Stromal cell of bone marrow (primary cell): ENCODE measurements at places on chromosomes 2 and 18.
A peak's percentile ranks its signal among the peaks of the same experiment; 100 is the strongest.

DNA sequence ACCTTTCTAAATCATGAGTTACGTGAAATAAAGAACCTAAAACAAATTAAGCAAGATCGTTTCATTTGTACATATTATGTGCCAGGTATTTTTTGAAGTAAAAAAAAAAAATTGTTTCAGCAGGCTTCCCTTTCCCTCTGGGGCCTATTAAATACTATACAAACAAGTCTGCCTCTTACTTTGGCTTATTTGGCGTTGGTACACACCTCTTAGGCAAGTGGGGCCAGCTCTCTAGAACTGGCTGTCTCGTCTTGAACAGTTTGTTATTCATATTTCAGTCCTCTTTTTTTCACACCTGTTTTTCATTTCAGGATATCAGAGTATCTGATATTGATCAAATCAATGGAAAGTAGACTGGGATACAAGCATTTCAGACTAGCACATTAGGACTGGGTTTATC, 27.4 kb upstream of the PPP3R1 start:
- no peak for DNase-seq

DNA sequence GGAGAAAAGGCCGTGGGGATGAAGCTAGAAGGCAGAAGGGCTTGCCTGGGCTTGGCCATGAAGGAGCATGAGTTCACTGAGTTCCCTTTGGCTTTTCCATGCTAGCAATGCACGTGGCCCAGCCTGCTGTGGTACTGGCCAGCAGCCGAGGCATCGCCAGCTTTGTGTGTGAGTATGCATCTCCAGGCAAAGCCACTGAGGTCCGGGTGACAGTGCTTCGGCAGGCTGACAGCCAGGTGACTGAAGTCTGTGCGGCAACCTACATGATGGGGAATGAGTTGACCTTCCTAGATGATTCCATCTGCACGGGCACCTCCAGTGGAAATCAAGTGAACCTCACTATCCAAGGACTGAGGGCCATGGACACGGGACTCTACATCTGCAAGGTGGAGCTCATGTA, 2.9 kb downstream of the CTLA4 start:
- DNase-seq: no peak

GRCh38 chr2:134679745-134680144, 39.1 kb downstream of the TMEM163 start:
- no peak for DNase-seq

DNA sequence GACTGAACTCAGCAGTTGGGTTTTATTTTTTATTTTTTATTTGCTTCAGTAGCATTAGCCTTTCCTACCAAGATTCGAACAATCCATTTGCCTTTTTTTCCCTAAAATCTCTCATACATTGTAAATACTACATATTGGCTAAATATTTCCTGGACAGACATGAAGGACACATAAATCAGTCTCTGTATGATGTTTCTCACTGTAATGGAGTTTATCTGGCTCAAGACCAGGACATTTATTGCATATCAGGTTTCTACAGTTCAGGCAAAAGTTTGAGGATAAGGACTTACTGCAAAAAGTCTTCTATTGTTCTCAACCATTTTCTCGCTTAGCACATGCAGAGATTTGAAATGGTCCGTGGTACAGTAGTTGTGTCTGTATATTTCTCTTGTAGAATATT, 3.3 kb downstream of the CLUL1 start:
- no peak for DNase-seq

DNA sequence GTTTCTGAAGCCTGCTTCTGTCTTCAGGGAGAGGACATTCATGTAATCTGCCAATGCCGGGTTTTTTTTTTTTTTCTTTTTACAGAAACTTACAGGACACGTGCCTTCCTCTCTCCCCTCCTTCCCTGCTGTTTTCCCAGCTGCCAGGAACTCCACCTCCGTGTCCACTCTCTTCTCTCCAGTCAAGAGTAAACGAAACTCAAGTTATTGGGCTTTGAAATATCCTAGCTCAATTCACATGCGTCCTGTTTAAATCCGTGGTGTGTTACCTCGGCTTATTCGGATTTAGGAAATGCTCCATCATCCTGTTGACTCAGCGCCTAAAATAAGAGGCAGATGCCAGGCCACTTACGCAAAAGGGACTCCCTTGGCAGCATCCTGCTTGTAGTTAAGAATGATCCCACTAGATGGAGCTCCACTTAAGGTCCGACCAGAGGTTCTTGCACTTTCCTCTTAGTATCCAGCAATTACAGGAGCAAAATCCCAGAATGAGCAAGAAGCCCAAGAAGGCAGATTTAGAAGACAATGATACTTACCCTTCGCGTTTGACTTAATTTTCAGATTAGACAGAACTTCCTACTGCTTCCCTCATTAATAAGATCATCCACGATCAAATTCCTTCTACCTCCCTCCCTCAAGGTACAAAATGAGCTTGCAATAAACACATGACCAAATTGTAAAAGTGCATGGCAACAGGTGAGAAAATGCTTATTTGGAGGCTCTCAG, 97.2 kb upstream of the ZCCHC2 start:
- DNase-seq: peak; percentile 95

GRCh38 chr2:240635998-240636547, 10.8 kb downstream of the GPR35 start:
- DNase-seq: no peak

GRCh38 chr2:86221066-86221684, 21.9 kb downstream of the MRPL35 start:
- peak; percentile 57 for DNase-seq

GRCh38 chr2:43484323-43484930, 111.4 kb downstream of the THADA start:
- peak; percentile 71 for DNase-seq

- DNase-seq: no peak
These were observed 331.5 kb downstream of the HRH4 start for GRCh38 chr18:24791751-24792545.

GRCh38 chr2:102006886-102007278, 15.1 kb downstream of the IL1R2 start:
- DNase-seq: no peak

DNA sequence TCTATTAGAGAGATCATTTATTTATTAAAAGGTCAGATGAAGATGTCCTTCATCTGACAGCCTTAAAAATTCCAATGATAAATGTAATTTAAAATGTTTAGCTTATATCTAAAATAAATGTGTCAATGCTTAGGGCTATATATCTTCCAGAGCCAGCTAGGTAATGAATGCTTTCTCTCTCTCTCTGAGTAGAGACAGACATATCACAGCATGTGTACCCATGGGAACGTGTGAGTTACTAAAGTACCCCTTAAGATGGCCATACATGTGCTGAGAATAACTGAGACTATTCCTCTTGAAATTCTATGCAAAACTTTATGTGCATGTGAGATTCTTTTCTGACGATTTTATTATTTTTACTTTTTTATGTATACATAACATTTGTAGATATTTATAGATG, 420.9 kb upstream of the ST6GAL2 start:
- no peak for DNase-seq

GRCh38 chr18:51030537-51031258, 685 bp downstream of the SMAD4 start:
- peak; percentile 43 for DNase-seq

DNA sequence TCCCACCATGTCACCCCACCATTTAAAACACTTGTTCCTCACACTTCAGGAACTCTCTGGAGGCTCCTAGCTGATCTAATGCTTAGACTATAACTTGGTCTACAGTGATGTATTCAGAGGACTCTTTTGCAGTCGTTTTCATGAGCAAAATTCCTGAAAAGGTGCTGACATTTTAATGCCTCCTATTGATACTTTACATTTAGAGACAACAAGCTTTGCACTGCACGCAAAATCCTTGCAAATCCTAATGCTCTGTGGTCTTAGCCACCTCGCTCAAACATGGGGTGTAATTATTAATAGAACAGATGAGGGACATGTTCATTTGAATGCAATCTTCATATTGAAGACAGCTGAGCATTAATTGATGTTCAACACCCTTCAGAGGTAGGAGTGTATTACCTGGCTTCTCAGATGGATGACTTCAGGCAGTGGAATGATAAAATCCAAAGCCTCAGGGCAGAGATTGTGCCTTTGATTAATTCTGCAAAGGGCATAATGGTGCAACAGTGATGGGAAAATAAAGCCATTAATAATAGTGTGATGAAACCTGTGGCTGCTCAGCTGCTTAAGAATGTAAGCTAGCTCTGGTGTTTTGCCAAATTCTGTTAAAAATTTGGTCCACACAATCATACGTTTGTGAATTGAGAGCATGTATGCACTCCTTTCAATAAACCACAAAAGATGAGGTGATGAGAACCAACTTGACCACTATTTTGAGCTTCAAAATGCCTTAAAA, 5.4 kb downstream of the CTAGE1 start:
- peak; percentile 23 for DNase-seq

DNA sequence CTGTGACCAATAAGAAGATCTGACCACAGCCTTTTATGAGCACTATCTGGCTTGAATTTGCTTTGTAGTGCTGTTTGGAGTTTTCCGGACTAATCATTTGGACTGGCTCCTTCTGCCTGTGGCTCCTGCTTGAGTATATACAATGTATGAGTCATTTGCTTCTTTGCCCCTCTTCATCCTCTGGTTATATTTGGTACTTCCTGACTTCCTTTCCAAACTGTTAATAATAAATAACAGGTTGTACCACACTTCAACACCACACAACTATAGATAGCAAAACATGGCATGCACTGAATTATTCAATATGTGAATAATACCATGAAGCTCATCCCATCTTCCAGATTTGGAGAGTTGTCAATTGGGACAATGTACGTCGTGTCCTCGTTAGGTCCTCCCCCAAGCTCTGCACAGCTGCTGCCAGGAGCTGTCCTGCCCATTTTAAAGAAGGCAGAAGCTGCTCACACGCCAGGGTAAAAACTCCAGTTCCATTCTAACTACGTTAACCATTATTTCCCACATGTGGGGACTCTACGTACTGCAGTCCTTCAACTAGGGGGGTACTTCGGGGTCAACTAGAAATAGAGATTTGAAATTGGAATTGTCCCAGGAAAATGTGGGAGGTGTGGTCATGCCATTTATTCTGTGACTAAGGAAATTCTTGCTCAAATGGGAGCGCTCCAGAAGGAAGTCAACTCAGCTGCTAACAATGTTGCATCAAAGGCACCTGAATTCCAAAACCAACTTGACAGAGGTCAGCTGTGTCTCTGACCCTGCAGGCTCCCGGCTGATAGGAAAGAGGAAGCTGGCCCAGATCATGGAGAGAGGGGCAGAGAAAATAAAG, 38.1 kb downstream of the ST8SIA5 start:
- DNase-seq: peak; percentile 45

- DNase-seq: peak; percentile 8
These were observed 130.6 kb downstream of the ATP9B start for GRCh38 chr18:79199691-79200374.

DNA sequence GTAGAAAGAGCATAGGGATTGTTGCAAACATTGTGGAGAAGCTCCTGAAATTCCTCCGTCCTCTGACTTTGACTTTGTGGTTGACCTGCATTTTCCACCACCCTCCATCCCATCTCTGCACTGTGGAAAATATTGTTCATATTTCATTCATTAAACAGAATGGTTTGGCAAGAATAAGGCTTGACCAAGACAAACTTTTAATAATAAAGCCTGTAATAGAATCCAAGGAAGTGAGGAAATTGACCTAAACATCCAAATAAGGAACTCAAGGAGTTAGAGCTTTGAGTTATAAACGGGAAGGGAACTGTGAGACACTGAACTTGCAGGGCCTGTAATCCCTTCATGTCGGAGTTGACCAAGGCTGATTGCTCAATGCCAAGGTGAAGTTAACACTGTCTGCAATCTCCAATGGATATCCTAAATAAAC, 115.2 kb downstream of the GFPT1 start:
- peak; percentile 74 for DNase-seq

DNA sequence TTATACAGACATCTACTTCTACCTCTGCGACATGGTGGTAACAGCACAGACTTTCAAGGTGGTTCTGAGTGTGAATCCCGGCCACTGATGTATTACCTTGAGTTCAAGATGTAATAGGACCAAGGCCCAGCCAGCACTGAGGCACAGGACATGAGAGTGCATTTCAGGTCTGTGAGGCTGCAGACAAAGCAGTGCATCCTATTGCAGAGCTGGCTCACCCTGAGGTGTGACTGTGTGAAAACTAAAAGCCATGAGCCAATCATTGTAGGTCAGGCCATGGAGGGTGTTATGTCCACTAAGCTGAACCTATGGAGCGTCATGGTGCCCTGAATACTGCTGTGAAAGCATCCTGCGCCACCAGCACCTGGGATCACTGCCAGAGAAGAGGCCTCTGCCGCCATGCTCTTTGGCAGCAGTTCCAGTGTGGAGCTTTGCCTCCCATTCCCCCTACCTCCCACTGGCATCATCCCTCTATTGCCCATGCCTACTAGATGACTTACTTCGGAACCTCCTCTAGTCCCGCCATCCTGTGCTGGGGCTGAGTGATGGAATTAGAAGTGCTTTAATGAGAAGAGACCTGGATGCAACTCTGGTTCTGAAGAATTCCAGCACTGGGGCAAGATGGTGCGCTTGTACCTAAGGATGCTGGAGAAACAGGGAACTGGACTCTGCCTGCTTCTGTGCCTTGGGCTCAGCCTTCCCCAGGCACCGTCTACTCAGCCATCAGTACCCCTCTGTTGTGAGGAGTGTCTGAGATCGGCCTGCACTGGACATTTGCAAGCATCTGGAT, 112.0 kb upstream of the RMDN2 start:
- DNase-seq: no peak

GRCh38 chr2:121830809-121831208, 75.4 kb downstream of the TSN start:
- no peak for DNase-seq

- no peak for DNase-seq
These were observed 51.4 kb upstream of the SPAG16 start for GRCh38 chr2:213232649-213233437.

DNA sequence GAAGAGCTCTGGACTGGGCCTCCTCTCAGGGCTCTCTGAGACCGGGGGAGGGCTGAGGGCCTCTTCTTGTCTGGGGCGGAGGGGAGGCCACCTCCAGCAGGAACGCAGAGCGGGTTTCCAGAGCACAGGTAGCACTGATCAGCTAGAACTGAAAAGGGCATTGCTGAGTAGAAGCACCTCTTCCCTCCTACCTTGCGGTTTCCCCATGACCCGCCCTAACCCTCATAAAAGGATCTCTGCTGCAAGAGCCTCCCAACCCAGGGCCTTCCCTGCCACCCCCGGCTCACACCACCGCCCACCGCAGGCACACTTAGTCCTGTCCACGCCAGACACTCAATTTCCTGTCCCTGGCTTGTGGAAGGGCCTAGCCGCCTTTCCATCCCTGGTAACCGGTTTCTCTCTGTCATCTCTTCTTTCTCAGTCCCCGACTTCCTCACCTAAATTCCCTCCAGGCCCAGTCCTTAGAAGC, 966 bp downstream of the ADCY3 start:
- DNase-seq: no peak
